ENCODE measurements at places on chromosomes 7 and 10. TPM values are rescaled to one million over a fixed set of nuclear protein-coding genes. Genes with fewer than 3 reads are reported as not detected.

DNA sequence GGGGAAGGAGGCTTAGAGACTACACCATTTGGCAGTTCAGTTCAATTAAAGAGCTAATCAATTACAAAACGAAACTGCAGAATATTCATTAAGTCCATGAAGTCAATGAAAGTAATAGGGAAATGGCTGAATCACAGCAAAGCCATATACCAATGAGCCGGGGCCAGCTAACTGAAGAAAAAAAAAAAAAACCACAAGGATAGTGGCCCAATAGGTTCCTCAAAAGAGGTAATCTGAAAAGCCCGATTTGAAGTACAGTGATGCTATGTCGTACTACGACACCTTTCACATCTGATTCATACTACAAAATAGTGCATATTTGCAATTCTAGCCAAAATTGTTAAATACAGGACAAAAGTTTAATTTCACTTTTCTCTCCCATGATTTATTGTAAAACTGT, 2.5 kb downstream of the ARHGAP12 start:
- DNase-seq, result no peak

- DNase-seq, result no peak
These were observed 183.7 kb downstream of the SORCS1 start for GRCh38 chr10:106980495-106981451.

DNA sequence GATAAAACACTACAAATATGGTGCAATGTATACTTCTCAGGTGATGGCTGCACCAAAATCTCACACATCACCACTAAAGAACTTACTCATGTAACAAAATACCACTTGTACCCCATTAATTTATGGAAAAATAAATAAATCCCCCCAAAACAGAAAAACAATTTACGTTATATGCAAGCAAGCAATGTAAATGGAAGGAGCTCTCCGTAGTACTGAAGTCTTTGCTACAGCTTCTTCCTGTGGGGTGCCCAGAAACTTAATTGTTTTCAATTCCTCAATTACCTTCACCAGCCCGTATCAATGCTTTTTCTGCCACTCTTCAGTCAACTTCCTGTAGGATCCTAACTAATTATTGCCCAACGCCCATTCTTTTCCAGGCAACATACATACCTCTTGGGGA, 138.1 kb downstream of the RELN start:
- DNase-seq, result peak; percentile 40

DNA sequence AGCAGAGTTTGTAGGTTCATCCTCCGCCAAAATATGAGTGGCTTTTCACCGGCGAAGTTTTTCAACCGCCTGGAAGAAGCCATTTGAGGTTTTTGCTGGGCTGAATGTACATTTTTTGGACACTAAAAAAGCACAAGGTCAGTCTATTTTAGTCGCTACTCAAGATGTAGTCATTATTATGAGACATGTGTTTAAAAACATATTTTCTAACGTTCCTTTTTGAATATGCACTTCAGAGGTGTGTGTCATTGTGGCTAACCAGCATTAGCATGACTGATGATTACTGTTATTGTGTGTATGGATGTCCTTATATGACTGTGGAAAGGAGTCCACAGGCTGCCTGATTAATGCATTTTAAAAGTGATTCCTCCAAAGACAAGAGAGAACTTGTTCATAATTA, 605.4 kb downstream of the INHBA start:
- no peak for DNase-seq

GRCh38 chr10:130050721-130051120, 59.9 kb downstream of the C10orf143 start:
- no peak for DNase-seq

- DNase-seq, result no peak
These were observed 41.7 kb downstream of the DYNC2I1 start for GRCh38 chr7:158898025-158898424.

DNA sequence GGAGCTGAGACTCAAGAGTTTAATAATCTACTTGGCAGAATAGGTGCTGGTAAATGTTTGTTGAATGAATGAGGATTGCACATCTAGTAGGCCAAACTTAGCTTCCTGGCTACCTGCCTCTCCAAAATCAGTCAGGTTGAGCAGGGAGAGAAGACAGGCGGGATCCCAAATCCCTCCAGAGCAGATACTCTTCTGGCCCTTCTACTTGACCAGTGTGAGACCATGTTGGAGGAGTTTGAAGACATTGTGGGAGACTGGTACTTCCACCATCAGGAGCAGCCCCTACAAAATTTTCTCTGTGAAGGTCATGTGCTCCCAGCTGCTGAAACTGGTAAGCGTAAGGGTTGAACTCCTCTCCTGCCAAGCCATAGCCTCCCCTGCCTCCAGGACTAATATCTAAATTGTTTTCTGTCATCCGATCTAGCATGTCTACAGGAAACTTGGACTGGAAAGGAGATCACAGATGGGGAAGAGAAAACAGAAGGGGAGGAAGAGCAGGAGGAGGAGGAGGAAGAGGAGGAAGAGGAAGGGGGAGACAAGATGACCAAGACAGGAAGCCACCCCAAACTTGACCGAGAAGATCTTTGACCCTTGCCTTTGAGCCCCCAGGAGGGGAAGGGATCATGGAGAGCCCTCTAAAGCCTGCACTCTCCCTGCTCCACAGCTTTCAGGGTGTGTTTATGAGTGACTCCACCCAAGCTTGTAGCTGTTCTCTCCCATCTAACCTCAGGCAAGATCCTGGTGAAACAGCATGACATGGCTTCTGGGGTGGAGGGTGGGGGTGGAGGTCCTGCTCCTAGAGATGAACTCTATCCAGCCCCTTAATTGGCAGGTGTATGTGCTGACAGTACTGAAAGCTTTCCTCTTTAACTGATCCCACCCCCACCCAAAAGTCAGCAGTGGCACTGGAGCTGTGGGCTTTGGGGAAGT, 2.2 kb upstream of the MBLAC1 start:
- DNase-seq, result no peak

DNA sequence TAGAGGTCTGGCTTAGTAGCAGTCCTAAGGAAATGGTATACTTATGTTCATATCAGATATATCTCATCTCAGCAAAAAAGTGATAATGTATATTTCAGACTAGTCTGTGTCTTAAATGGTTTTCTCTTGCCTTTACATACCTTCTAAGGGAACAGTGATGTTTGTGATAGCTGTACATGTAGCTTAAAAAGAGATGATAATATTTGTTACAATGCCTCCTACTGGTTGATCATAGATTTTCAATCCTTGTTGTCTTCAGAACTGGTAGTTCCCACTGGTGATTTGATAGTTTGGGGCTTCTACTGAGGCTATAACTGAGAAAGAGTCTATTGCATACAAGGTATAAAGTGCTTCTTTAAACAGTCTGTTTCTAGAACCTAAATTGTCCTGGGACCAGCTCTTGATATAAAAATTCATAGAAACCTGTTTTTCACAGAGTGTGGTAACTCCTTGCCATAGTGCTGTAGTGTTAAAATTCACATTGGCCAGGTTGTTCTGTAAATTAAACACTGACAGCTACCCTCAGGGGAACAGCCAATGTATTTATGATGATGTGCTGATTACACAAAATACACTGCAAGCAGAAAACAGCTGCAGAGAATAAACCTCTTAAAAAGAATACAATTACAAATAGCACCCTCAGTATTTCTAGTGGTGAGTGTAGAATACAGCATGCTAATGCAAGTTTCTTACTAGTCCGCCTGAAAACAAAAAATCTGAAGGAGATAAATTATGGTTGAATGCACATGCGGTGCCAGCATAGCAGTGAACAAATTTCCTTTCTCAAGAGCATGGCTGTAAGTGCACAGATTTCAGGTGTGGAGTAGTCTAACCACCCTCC, 90.3 kb downstream of the BTRC start:
- DNase-seq, result peak; percentile 23

DNA sequence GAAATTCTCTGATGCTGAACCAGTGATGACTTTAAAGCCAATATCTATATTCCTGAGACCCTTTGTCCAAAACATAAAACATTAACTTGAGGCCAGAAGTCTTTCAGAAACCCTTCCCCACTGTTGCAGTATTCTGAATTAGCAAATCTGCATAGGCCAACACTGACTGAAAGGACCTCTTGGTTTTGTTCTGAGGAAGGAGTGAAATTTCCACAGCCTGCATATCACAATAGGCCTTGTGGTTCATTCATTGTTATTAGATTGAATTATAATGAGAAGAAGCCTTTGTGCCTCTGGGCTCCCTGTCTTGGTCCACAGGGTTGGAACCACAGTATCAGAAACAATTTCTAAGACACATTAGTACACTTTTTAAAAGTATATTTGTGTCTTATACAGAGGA, 90.3 kb downstream of the CCNY start:
- DNase-seq, result no peak

GRCh38 chr7:155921086-155921803, 109.0 kb upstream of the SHH start:
- DNase-seq, result no peak

DNA sequence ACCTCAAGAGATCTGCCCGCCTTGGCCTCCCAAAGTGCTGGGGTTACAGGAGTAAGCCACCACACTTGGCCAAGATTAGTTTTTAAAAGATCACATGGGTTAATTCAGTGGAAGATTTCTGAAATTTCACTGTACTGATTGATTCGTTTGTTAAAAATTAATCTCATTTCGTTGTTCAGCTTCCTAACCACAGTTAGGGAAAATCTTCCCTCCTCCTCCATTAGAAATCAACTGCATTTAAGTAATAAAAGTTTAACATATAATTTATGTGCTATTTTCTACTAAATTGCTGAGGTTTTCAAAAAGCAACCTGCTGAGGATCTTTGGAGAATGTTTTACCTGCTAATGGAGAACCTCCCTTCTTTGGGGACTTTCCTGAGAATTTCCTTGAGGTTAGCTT, 522.4 kb downstream of the GATA3 start:
- no peak for DNase-seq

- DNase-seq, result no peak
These were observed 2.7 kb downstream of the KRIT1 start for GRCh38 chr7:92242972-92243371.

DNA sequence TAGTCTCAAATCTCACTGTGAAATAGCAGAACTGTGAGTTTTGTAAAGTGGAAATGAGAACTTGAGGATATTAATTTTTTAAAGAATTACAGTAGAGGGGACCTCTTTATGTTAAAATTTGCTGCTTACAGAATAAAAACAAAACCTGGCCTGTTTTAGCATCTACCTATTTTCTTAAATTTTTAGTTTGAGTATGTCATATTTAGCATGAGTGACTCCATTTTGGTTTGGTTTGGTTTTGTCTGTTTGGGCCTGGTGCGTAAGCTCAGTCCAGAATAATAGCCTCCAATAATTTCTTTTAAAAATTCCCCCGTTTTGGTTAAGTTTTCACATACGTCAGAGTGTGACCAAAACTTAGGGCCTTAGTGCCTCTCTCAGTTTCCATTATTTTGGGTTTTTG, 152.0 kb upstream of the ZNF92 start:
- no peak for DNase-seq

DNA sequence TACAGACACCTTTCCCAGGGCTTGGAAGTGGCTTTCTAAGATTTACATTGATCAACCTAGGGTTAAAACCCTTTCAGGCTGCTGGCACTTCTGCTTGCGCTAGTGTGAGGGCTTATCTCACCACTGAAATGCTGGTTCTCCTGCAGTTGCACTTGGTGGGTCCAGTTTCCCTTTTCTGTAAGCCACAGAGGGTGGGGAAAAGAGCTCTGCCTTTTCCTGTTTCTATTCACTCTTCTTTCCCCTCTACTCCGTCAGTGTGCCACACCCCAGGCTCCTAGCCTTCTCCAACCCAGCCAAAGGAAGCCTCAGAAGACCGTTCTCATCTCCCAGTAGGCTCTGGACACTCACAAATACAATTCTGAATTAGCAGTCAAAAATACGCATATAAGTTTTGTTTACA, 19.0 kb upstream of the CAPZA2 start:
- DNase-seq, result no peak

GRCh38 chr7:120311028-120311788, 38.2 kb downstream of the KCND2 start:
- no peak for DNase-seq

GRCh38 chr10:60246382-60246781, 143.3 kb downstream of the ANK3 start:
- no peak for DNase-seq

GRCh38 chr10:31187607-31188210, 131.3 kb upstream of the ZEB1 start:
- DNase-seq, result no peak

- DNase-seq, result peak; percentile 69
These were observed 54.5 kb downstream of the COL1A2 start for GRCh38 chr7:94449151-94449725.

The CYP2C19 gene
- total RNA-seq, result not detected

The BEND7 gene
- total RNA-seq, result 10.7 TPM

The SPDYE2B gene
- not detected for total RNA-seq

The DPYSL4 gene
- 58.0 TPM for total RNA-seq

The INHBA gene
- 5.7 TPM for total RNA-seq

The OR2A42 gene
- total RNA-seq, result not detected

The GIMAP6 gene
- 0.09 TPM for total RNA-seq

The FANK1 gene
- total RNA-seq, result 7.5 TPM

The SLC16A9 gene
- 3.0 TPM for total RNA-seq

The CRTAC1 gene
- 3.1 TPM for total RNA-seq

The BMPER gene
- 138 TPM for total RNA-seq

The THNSL1 gene
- total RNA-seq, result 4.5 TPM

The SAP25 gene
- 1.5 TPM for total RNA-seq

The LEP gene
- not detected for total RNA-seq

The LRRD1 gene
- 0.51 TPM for total RNA-seq

Measured in cardiac muscle cell (in vitro differentiated cells and primary cell).